ENCODE measurements at places on chromosomes 16 and 17. TPM values are rescaled to one million over a fixed set of nuclear protein-coding genes. Genes with fewer than 3 reads are reported as not detected.

DNA sequence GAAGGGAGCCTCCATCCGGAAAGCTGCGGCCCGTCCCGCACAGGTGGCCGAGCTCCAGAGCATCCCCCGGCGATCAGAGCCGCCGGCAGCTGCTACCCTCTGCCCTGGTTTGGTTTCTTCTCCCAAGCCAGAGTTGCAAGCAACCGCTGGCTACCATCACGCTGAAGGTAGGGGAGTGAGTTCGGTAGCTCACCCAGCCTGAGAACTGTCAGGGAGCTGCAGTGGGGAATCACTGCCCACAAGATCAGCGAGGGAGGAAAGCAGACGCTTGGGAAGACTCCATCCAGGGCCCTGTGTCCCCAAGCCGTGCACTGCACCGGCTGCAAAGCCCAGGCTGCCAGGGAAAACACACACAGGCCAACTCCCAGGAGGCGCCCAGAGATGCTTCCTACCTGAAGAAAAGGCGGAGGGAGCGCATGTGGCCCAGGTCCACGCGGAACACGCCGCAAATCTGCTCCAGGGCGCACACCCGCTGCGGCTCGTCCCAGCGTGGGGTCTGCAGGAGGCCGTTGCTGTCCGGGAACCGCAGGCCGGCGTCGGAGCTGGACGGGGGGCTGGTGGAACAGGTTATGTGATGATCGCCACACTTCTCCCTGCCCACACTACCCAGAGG is 83.3 kb downstream of the TBC1D16 start:
- H3K4me3 ChIP-seq: no peak overlapping the region
- H3K27ac ChIP-seq: no peak overlapping the region
- H3K36me3 ChIP-seq: no peaks in the 10 kb centered on the region
- no peaks in the 10 kb centered on the region for H3K4me1 ChIP-seq
- H3K27me3 ChIP-seq: no peaks in the 10 kb centered on the region

DNA sequence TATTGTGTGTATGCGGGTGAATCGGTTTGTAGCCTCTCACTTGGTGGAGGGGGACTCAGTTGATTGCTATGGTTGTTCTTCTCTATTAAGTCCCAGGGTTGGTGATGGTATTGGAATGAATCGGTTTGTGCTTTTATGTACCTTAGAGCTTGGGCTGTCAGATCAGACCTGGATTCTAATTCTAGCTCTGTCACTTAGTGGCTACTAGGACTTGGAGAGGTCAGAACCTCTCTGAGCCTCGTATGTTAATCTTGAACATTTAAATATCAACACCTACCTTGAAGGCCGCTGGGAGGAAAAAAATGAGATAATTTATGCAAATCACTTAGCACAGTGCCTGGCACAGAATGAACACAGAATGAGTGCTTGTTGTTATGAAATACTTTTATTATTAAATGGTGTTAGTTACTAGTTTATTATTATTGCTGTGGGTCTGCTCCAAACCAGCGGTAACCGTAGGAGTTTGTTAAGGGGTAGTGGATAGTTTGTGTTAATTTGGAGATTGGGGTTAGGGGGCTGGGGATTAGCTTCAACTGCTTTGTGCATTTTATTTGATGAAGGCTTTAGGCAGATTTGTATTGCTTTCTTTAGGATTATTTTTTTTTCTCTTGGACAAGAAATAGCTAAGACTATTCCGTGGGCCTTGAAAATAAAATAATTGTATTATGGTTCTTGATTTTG is 3.5 kb downstream of the KDM6B start:
- H3K27ac ChIP-seq: peak overlapping the region; percentile 87
- H3K36me3 ChIP-seq: no peaks in the 10 kb centered on the region
- peaks cover 40% of the 10 kb centered on the region for H3K4me1 ChIP-seq
- no peak for DNase-seq
- no peak overlapping the region for H3K4me3 ChIP-seq

DNA sequence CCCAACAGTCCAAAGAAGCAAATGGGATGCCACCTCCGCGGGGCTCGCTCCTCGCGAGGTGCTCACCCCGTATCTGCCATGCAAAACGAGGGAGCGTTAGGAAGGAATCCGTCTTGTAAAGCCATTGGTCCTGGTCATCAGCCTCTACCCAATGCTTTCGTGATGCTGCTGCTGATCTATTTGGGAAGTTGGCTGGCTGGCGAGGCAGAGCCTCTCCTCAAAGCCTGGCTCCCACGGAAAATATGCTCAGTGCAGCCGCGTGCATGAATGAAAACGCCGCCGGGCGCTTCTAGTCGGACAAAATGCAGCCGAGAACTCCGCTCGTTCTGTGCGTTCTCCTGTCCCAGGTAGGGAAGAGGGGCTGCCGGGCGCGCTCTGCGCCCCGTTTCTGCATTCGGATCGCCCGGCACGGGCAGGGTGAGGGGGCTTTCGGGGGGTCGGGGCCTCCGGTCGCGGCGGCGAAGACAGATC is at the start of gene CDH13:
Gene CDH13 (plus strand): TSS at position 179 of the 471 bp plus-strand sequence.
- no peaks in the 10 kb centered on the region for H3K27me3 ChIP-seq
- peak; percentile 62 for DNase-seq
- H3K36me3 ChIP-seq: no peaks in the 10 kb centered on the region
- peak within 1 kb of the TSS; percentile 66 for H3K4me3 ChIP-seq

DNA sequence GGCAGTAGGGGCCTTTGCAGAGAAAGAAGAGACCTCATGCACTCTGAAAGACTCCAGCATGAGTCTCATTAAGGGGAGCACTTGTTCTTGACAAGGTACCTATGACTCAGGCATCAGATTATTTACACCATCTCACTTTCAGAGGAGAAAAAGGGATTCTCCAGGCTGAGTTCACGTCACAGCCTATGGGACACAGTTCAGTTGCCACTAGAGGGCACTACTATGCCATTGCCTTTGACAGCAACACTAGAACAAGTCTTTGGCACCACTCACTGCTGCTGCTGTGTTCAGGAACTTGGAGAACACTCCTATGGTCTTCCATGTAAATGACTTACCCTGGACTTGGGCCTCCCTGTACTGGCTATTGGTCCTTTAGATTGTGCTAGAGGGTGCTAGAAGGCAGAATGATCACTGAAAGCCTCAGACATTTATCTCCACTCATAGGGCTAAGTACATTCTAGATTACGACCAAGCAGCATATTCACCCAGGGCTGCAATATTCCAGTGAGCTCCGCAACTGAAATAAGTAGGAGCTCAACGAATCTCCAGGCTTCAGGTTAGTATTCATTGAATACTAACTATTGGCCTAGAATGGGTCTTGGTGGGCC is 225.1 kb upstream of the CA10 start:
- H3K27ac ChIP-seq: no peak overlapping the region
- DNase-seq: peak; percentile 12
- no peaks in the 10 kb centered on the region for H3K4me1 ChIP-seq
- no peaks in the 10 kb centered on the region for H3K36me3 ChIP-seq

- H3K27me3 ChIP-seq: no peaks in the 10 kb centered on the region
- H3K4me3 ChIP-seq: no peak overlapping the region
- H3K4me1 ChIP-seq: no peaks in the 10 kb centered on the region
- DNase-seq: no peak
Measured at GRCh38 chr16:14428043-14428442, 202.0 kb downstream of the PARN start.

DNA sequence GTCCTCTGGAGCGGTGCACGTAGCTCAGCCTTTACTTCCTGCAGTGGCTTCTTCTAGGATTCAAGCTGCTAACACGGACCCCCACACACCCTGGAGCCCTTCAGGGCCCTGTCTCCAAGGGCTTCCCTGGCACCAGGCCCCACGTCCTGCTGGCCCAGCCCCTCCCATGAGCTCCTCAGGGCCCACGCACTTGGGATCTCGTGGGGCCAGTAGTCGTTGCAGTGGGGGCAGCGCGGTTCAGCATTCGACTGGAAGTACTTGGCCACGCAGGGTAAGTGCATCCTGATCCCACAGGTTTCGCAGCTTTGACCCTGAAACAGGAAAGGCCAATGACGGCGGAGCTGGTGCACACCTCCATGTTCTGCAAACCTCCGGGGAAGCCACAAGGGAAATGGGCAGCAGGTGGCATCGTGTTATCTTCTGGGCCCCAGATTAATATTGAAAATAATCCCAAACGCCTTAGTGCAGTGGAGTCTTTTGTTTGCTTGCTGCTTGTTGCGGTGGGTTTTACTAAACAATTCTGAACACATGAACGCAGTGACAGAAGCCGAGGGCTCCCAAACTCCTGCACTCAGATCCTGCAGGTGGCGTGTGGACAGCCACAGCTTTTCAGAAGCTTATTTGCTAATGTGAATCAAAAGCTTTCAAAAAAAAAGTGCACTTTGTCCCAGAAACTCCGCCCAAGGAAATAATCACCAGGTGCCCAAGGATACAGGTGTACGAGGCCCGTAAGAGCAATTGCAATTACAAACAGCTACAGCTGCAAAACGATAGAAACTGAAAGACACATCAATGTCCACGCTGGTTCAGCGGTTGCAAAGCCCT is 22.4 kb downstream of the KDM8 start:
- H3K4me3 ChIP-seq: no peak overlapping the region
- H3K36me3 ChIP-seq: no peaks in the 10 kb centered on the region
- H3K27me3 ChIP-seq: no peaks in the 10 kb centered on the region
- no peaks in the 10 kb centered on the region for H3K4me1 ChIP-seq

GRCh38 chr16:83513008-83513755 is 294.6 kb upstream of the HSBP1 start:
- H3K27ac ChIP-seq: no peak overlapping the region
- H3K27me3 ChIP-seq: no peaks in the 10 kb centered on the region
- H3K4me3 ChIP-seq: no peak overlapping the region
- H3K36me3 ChIP-seq: no peaks in the 10 kb centered on the region

DNA sequence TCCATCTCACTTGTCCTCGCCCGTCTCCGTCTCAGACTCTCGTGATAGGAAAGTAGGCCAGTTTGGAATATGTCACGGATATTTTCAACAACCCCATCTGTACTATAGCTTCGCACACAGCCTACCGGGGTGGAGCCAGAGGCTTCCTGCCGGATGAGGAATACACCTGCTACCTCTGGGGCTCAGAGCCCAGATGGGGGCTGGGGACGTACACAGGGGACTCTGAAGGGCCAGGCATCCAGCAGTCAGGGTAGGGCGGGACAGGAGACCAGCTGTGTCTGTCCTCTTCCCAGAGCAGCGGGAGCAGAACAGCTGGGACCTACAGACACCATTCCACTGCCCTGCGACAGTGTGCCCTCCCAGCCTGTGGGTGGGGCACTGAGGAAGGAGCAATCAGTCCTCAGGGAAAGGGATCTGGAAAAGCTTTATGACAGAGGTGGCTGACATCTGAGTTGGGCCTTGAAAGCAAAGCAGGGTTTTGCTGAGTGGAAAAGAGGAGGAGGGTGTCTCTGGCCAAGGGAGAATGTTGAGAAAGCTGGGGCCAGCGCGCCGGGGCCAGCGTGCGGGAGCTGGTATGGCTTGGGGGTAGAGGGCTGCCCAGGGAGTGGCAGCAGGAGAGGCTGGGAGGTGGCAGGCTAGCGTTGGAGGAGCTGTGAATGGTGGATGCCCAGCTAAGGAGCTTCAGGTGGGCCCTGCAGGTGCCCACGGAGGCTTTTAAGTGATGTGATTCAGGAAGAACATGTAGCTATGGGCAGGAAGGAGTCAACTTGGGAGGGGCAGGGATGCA is 11.5 kb upstream of the SRCIN1 start:
- H3K4me3 ChIP-seq: no peak overlapping the region
- DNase-seq: no peak
- H3K36me3 ChIP-seq: no peaks in the 10 kb centered on the region
- peaks cover 11% of the 10 kb centered on the region for H3K27me3 ChIP-seq
- H3K4me1 ChIP-seq: no peaks in the 10 kb centered on the region

DNA sequence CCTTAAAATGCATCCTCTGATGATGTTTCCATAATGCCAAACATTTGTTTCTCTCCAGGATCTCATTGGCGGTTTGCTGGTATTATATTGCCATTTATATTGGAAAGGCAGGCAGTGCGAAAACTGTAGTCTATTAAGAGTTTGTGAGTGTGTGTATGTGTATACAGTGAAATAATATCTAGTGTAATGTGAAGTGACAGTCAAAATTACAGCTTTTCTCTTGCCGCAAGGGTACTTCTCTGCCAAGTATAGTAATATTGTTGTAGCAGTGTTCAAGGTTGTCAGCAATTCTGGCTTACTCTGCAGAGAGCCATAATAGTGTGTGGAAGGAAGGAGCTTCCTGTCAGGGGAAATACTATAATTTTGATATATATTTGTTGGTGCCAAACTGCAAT is 178.6 kb downstream of the WWOX start:
- no peaks in the 10 kb centered on the region for H3K36me3 ChIP-seq
- no peak overlapping the region for H3K4me3 ChIP-seq

DNA sequence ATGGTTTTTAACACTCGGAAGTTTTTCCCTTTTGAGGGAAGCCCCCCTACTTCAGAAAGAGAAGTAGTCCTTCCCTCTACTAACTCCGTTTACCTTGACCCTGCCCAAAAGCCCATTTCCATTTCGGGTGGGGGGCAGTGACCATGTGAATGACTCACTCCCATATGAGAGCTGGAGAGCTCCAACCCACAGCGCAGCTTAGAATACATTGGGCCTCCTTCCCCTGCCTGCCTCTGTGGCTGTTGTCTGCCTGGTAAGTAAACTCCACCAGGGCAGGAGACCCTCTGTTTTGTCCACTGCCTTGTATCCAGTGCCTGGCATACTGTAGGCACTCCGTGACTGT is 985 bp downstream of the SGSM2 start:
- no peaks in the 10 kb centered on the region for H3K27me3 ChIP-seq
- no peak overlapping the region for H3K27ac ChIP-seq
- peaks cover 9% of the 10 kb centered on the region for H3K36me3 ChIP-seq
- peak; percentile 33 for DNase-seq
- H3K4me1 ChIP-seq: peaks cover 16% of the 10 kb centered on the region
- peak overlapping the region; percentile 36 for H3K4me3 ChIP-seq

DNA sequence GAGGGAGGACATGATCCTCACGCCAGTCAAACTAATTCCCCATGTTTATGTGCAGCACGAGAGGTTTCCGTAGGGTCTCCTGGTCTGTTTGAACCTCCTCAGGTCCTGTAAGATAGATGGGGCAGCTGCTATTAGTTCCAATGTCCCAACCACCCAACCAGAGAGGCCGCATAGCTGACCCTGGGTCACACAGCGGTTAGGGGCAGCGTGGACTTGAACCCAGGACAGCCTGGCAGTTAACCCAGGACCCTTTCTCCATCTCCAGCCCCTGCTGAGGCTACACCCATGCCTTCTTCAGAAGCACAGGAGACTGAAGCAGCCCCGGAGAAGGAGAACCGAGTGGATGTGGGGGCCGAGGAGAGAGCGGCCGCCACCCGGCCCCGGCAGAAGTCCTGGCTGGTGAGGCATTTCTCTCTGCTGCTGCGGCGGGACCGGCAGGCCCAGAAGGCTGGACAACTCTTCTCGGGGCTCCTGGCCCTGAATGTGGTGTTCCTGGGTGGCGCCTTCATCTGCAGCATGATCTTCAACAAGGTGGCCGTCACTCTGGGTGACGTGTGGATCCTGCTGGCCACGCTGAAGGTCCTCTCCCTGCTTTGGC is 5.5 kb downstream of the OTOP3 start:
- H3K4me3 ChIP-seq: no peak overlapping the region
- H3K4me1 ChIP-seq: no peaks in the 10 kb centered on the region

GRCh38 chr16:53761962-53762703 is 58.2 kb downstream of the FTO start:
- H3K27ac ChIP-seq: no peak overlapping the region
- H3K4me1 ChIP-seq: no peaks in the 10 kb centered on the region
- no peak overlapping the region for H3K4me3 ChIP-seq
- no peak for DNase-seq
- no peaks in the 10 kb centered on the region for H3K27me3 ChIP-seq

The KRT33B gene
- not detected for total RNA-seq

The MYH1 gene
- total RNA-seq: not detected

The HBQ1 gene
- not detected for total RNA-seq

The PRSS33 gene
- total RNA-seq: not detected

The YBX2 gene
- total RNA-seq: not detected

The GNG13 gene
- total RNA-seq: not detected

The CTRB1 gene
- not detected for total RNA-seq
